NCI-H446 treated with DMSO at 0.1 percent for 48 hours (cell line): ENCODE measurements at places on chromosomes 5 and 9.

- no peak for DNase-seq
Observed at GRCh38 chr9:99867968-99868367, 38.5 kb upstream of the STX17 start.

DNA sequence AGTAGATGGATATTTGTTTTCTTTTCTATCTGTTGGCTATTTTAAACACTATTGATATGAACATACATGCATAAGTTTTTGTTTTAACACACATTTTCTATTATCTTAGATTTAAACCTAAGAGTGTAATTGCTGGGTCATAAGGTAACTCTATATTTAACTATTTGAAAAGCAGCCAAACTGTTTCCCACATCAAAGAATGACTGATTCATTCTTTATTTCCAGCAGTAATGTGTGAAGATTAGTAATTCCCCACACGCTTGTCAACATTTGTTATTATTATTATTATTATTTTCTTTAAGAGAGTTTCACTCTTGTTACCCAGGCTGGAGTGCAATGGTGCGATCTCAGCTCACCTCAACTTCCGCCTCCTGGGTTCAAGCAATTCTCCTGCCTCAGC, 1495.8 kb downstream of the EFNA5 start:
- DNase-seq, result no peak

DNA sequence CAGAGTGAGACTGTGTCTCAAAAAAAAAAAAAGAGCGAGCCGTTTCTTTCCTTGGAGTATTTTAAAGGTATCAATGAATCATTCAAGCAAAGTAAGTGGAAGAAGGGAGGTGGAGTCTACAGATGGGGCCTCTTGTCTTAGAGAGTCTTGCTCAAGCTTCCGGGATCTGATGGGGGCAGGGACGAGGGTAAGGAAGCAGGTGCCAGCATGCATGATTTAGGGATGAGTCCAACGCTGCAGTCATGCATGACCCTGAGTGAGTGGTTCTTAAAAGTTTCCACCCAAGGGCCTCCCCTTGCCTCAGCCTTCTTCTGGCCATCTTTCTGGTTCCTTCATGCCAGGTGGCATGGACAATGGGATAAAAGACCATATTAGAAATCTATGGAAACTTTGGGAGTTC, 79.6 kb downstream of the MYO10 start:
- DNase-seq, result no peak

DNA sequence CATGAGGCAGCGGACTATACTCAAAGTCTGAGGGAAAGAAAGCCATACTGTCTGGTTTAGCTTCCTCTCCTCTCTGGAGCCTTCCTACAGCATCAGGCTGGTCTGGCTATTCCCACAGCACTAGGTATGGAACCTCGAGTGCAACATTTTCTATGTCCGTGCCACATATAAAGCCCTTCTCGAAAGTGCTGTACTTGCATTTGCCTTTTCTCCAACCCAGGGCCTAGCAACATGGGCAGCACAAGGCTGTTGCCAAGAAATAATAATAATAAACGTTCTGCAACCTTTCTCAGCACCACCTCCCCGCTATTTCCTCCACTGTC, 804 bp downstream of the MED10 start:
- DNase-seq, result no peak

DNA sequence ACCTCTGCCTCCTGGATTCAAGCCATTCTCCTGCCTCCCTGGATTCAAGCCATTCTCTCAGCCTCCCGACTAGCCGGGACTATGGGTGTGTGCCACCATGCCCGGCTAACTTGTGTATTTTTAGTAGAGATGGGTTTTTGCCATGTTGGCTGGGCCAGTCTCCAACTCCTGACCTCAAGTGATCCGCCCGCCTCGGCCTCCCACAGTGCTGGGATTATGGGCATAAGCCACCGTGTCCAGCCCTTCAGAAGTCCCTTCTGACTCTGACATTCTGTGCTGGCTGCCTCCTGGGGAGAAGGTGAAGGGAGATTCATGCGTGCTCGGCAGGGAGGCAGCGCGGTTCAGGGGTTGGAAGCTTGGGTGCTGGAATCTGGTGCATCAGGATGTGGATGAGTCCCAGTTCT, 28.8 kb downstream of the PRRX2 start:
- DNase-seq, result no peak
